ENCODE measurements at places on chromosomes 16 and 17.

GRCh38 chr17:2852221-2852620 lies 56.0 kb downstream of the RAP1GAP2 start:
- DNase-seq: no peak

DNA sequence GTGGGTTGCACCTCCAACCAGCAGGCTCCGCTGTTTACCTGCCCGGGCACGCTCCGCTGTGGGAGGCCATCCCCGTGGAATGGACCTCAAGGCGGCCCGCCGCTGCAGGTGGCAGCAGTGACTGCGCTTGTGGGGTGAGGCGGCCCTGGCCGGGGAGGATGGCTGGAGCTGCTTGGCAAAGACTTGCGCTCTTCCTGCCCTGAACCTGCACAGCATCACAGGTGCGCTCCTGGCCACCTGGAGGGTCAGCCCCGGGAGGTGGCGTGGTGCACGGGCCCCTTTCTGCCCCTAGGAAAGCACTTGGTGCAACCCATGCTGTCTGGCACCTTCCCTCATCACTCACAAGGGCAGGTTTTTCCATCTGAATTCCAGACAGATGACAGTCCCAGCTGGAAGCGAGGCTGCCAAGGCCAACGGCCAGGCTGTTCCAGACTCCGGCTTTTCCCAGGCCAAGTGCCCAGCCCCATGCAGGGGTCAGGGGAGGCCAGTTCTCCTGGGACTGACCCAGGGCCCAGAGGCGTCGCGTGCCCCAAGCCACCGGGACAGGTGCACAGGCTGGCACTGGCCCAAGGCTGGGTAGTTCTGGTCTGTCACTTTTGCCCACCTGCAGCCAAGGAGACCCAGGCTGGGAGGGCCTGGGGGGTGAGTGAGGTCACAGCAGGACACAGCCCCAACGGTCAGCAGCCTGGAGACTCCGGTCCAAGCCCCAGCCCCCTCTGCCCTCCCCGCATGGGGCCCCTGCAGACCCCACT lies 13.3 kb downstream of the UTS2R start:
- no peak for DNase-seq

GRCh38 chr16:89089120-89089519 lies 4.5 kb upstream of the ACSF3 start:
- DNase-seq: no peak

DNA sequence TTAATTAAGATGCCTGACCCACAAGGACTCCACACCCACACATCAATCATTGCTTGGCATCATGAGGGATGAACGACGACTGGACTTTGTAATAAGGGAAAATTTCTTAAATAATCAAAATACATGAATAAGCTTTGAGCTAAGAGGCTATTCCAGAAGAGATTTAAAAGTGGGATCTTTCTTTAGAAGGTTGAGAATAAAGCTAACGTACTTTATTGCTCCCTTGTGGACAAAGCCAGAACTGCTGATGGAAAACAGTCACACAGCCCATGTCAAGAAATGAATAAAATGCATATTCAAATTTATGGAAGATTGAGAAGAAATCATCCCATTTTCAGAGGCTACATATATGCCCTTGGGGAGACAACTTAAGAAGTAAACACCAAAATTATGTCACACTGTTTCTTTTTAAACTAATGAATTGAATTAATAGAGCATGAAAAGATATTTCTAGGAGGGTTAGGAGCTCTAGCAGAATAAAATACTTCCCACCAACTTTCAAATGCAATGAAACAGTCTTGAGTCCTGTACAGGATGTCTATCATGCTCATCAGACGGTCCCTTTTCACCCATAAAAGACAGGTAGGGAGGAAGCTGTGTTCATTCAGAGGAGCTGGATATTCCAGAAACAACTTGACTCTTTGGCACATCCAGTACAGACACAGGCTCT lies 60.2 kb upstream of the PHOSPHO1 start:
- DNase-seq: no peak

DNA sequence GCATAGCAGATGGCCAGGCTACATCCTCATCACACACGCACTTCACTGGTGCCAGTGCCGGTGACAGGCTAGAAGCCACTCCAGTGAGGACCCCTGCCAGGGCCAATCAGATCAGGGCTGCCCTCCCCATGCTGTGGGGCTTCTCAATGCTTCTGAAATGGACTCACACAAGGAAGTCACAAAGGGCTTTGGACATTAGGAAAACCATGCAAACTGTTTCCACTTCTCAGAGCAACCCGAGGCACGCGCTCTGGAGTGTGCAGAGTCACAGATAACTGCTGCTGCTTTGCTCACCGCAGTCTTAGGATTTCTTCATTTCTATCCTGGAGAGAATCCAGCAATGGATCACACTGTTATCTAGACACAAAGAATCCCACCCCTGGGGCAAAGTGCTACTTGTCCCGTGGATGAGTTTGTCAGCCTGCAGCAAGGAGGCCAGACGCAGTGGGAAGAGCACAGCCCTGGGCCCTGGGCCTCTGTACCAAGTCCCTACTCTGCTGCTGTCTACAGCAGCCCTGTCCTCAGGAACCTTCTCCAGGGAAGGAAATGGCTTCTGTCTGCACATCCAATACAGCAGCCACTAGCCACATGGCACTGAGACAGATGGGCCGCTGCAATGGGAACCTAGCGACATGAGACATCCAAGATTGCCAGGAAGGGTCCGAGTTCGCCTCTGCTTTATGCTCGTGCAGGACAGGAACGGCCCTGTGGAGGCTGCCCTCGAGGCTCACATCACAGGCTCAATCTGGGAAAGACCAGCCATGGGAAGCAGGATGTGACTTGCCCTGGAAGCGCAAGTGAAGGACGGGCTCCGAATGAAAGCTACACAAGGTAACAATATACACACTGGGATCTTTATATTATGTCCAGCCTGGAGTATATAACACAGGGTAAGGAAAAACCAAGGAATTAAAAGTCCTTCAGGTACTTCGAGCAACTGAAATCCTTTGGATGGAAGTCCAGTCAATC lies 169.3 kb downstream of the ZFHX3 start:
- no peak for DNase-seq

- DNase-seq: no peak
Observed at GRCh38 chr17:21843318-21843865, 151.1 kb downstream of the KCNJ18 start.

GRCh38 chr16:84487358-84487757 lies 17.1 kb downstream of the MEAK7 start:
- no peak for DNase-seq
